ENCODE measurements at places on chromosomes 5 and 9.

DNA sequence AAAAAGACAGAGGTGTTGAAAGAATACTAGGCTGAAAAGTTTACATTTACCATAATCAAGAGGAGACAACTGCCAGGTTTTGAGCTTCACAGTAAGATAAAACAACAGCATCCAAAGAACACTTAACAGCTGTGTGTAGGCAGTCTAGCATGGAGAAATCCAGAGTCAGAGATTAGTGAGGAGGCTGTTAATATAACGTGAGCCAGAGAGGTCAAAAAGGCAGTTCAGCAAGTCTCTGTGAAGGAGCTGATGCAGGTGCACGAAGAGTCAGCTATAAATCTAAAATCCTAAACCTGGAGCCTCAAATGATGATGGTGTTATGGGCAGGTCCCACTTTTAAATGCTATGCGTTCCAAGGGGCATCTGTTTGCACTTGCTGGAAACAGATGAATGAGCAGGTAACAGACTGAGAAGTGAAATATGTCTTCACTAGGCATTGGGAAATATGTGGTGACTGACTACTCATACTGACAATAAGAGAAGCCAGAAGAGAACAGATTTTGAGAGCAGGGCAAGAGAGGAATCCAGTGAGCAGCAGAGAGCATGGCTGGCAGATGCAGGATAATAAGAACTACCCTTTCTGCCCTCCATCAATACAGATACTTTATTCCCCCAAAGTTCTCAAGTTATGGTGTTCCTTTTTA lies 8.7 kb downstream of the APTX start:
- DNase-seq = no peak

DNA sequence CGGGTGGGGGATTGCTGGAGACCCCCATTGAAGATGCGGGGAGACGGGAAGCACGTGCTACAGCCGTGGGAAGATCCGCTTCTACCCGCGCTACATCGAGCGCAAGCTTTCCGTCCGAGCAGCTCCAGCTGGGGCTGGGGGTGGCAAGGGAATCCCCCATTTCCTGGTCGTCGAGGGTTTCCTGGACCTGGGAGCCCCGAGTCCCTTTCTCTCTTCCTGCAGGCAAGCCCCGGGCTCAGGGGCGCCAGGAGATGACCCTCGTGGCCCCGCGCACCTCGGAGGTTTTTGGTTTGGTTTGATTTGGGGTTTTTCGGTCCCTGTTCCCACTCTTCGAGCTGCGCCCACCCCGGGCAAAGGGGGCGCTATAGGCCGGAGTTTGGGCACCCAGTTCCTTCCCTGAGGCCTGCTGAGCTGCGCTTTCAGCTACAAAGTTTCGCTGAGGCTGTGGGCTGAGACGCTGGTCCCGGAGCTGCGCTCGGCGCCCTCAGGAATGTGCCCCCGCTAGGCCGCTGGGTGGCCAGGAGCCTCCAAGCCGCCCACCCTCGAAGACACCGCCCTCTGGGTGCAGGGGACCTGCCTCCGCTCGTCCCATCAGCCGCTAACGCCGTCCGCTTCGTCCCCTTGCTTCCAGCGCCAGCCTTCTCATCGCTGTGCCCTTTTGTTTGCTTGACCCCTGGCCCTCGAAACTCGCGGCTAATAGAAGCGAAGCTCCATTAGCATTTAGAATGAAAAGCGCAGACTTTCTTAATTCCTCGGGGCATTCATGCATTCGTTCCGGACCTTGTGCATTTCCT lies 2.9 kb downstream of the NR4A3 start:
- peak; percentile 53 for DNase-seq

- DNase-seq = no peak
Measured at GRCh38 chr5:136103118-136103517, 29.5 kb upstream of the SMAD5 start.

DNA sequence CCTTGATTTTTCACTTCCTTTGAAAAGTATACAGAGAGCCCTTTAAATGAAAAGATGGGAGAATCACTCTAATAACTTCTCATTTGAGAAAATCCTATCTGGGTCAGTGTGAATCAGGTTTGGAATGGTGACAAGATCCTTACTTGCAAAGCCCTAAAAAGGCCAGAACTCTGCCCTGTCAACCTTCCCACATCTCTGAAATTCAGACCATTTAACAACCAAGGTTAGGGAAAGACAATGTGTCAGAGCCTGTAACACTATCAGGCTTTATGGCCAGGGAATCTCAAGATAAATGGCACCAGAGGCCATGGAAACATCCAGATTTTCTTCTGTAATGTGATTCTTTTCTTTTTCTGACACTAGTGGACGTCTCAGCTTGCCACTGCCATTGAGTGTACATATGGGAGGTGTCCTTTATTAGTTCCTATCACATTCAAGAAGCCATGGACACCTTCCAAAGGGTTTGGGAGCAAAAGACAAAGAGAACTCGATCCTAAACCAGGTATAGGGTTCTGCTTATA lies 165.7 kb upstream of the GPR151 start:
- DNase-seq = no peak

DNA sequence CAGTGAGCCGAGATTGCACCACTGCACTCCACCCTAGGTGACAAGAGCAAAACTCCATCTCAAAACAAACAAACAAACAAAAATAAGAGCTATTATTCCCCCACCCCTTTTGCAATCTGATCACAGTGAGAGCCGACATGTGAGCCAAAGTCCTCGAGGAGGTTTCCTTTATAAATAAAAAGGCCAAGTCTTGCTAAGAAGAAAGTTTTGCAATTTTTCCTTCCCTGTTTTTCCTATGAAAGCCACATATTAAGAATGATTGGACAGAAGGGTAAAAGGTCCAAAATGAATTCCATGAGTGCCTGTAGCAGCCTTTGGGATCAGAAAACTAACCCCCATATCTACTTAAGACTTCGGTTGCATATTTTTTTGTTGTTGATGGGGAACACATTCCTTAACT lies 179.7 kb downstream of the TSSK1B start:
- DNase-seq = no peak

GRCh38 chr5:141150993-141151325 lies 1.1 kb downstream of the PCDHB6 start:
- no peak for DNase-seq

- no peak for DNase-seq
Measured at GRCh38 chr5:143059976-143060765, 290.0 kb downstream of the ARHGAP26 start.

- DNase-seq = no peak
Measured at GRCh38 chr5:97231025-97231636, 48.1 kb upstream of the RIOK2 start.

- peak; percentile 20 for DNase-seq
Measured at GRCh38 chr5:88833371-88834130, 49.4 kb downstream of the MEF2C start.

- no peak for DNase-seq
Measured at GRCh38 chr5:111937094-111937493, 180.1 kb upstream of the NREP start.

GRCh38 chr9:90789862-90790261 lies 11.8 kb upstream of the SYK start:
- DNase-seq = no peak

DNA sequence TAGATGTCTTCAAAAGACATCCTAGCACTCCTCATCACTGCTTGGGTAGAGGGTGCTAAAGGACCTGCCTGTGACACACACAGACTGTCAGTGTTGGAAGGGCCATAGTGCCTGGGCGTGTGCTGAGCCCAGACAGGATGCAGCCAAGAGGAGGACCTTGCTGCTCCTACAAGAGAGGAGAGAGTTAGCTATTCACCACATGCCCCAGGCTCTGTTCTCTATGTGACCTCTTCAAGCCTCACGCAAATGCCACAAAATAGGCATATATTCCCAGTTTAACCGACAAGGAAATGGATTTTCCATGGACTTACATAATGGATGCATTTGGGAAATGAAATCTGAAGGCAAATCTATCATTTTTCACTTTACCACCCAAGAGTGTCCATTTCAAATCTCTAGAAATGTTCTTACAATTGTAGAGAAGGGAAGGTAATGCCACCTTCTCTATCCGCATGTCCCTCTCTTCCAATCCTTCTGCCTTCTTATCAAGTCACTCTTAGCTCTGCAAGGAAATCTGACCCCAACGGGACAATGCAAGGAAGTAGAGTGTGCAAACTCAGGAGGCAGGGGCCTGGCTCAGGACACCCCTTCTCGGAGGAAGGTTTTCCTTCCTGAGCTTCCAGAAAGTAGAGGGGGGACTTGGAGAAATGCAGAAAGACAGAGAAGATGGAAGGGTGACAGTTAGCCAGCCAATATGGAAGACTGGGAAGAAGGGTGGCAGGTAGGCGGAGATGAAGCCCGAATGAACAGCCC lies 49.5 kb downstream of the TRIM32 start:
- DNase-seq = no peak

GRCh38 chr5:104513640-104514072 lies 951.1 kb upstream of the NUDT12 start:
- no peak for DNase-seq

DNA sequence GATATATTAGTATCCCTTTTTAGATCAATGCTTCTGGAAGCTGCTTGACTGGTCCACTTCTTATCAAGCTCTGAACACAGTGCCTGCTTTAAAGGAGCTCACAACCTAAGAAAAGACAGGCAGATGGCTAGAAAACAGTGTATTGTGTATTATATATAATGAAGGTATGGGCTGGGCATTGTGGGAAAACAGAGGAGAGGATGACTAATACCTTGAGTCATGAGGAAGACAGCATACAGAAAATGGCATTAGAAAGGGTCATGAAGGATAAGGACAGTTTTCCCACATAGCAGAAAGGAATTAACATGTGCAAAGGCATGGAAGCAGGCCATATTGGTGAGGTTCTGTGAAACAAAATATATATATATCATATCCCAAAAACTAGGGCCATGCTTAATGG lies 309.6 kb downstream of the MLLT3 start:
- no peak for DNase-seq

DNA sequence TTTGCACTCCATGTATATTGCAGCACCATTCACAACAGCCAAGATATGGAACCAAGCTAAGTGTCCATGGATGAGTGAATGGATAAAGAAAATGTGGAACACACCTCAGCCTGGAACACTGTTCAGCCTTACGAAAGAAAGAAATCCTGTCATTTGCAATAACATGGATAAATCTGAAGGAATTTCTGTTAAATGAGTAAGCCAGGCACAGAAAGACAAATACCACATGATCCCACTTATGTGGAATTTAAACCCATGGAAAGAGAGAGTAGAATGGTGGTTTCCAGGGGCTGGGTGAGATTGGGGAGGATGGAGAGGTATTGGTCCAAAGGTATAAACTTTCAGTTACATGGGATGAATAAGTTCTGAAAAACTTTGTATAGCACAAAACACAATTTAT lies 228.9 kb upstream of the CD180 start:
- DNase-seq = no peak

GRCh38 chr5:114335391-114335790 lies 26.5 kb upstream of the KCNN2 start:
- no peak for DNase-seq

DNA sequence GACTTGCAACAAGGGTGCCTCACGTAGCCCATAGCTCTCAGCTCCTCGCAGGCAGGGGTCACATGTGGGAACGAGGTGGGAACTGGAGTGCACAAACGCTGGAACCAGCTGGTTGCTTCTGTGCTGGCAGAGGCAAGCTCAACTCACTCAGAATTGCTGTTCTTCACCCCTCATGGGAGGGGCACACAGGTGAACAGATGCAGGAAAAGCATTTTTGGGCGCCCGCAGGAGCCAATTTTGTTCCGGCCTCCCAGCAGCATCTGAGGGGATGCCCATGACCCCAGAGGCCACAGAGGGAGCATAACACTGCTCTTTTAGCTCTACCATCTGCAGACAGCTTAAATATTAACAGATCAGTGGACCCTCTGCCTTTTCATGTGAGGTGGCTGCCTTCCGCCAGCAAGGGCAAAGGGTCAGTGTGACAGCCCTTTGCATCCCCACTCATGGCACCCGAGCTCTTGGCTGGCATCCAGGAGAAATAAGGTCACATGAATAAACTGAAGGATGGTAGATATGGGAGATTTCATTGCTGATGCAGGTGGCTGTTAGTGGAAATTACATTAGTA lies 196.2 kb downstream of the SLCO4C1 start:
- DNase-seq = no peak

DNA sequence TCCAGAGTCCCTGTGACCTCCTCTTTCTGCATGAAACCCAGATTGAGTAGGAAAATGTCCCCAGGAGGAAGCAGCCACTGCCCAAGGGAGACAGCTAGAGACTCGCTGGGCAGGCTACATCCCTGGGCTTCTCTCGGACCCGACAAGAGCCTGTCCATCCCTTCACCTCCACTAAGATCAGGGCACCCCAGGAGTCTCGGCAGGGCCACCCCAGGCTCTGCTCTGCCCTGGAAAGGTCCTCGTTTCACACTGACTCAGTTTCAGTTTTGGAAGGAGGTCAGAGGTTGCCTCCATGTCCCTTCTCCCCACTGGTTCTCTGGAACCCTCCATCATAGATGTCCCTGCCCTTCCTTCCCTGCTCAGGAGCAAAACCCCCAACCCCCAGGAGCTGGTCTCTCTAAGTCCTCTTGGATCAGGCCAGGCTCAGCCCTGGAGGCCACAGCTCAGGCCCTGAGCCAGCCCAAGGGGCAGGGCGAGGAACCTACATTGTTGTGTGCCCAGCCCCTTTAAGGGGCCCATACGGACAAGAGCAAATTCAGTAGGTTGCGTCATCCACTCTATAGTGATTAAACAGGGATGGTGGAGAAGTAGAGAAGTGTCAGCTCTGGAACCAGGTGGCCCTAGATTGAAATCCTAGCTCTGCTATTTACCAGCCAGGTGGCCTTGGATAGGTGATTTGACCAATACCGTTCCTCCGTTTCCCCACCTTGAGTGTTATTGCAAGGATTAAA lies 37.4 kb downstream of the C9orf50 start:
- DNase-seq = no peak

- no peak for DNase-seq
Measured at GRCh38 chr5:178428341-178429155, 161.6 kb downstream of the COL23A1 start.

GRCh38 chr5:77841616-77842015 lies 65.5 kb upstream of the TBCA start:
- DNase-seq = no peak

DNA sequence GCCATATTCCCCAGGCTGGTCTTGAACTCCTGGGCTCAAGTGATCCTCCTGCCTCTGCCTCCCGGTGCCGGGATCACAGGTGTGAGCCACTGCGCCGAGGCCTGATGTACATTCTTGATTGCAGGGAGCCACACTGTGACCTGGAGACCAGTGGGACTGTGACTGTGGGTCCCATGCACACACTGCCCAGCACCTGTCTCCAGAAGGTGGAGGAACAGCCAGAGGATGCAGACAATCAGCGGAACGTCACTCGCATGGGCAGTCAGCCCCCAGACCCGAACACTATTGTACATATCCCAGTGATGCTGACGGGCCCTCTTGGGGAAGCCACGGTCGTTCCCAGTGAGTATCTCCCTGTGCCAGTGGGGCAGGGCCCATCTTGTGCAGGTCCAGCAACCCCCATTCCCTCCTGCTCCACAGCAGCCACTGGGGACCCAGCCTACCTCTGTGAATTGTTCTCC lies 147.3 kb downstream of the CACNA1B start:
- DNase-seq = no peak

DNA sequence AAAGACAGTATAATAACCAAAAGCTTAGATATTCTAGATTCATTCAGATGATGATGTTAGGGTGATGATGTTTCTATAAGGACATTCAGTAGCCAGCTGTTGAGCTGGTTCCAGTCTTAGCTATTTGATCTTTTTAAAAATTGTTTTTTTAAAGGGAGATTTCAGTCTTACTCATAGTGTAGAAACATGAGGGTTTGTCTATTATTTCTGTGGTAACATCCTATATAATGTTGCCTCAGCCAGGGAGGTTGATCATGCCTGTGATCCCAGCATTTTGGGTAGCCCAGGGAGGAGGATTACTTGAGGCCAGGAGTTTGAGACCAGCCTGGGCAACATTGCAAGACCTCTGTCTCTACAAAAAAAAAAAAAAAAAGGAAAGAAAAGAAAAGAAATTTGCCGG lies 167.8 kb downstream of the DOCK2 start:
- no peak for DNase-seq
